Large intestine (tissue), 12 donors: ENCODE measurements at places on chromosomes 16 and 17. TPM values are rescaled to one million over a fixed set of nuclear protein-coding genes. Genes with fewer than 3 reads are reported as not detected.

WDR59 gene
- polyA plus RNA-seq: 66.8 TPM

DNA sequence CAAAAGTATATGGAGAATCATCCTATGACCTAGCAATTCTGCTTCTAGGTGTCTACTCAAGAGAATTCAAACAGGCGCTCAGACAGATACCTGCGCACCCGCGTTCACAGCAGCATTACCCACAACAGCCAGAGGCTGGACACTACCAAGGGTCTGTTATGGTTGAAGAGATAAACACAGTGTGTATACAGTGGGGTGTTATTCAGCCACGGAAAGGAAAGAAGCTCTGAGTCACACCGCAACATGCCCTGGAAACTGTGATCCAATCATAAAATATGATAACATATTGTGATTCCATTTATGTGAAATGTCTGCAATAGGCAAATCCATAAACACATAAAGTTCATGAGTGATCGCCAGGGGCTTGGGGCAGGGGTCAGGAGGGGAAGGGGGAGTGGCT, 18.0 kb upstream of the JPH3 start:
- DNase-seq: no peak

DNA sequence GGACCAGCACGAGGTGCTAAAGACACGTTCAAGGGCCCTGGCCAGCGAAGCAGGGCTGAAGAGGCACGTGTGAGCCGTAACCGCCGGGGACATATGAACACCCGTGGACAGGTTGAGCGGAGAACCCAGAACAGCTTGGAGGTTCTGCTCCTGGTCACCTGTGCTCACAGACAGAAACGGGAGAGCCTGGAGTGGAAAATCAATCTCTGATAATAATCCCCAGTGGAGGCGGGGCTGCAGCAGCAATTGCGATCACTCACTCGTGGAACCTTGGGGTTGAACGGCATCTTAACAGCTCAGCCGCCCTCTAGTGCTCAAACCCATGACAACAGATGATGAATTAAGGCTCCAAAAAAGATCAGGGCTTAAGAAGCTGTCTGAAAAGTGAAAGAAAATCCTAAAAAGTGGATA, 25.6 kb downstream of the WIPI1 start:
- no peak for DNase-seq

- no peak for DNase-seq
Observed at GRCh38 chr16:69465881-69466280, 41.5 kb downstream of the CYB5B start.

DNA sequence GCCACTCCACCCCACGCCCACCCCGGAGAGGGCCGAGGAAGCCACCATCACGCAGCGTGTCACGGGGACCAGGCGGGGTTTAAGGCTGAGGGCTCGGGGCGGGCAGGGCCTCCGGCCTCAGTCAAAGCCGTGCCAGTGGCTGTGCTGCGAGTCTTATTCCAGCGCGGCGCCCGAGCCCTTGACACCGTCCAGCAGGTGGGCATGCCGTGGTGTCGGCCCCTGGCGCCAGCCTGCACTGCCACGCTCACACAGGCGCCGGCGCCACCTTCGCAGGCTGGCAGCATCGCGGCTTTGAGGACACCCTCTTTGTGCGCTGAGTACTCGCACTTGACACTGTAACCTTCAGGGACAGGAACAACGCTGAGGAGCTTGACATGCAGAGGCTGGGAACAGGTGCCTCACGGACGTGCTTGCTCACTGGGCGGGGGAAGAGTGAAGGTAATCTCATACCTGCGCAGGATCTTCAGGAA, 34.0 kb upstream of the ZNF629 start:
- DNase-seq: no peak
